ENCODE measurements at places on chromosomes 13 and 19.

- DNase-seq: no peak
Measured at GRCh38 chr13:33125821-33126570, 109.8 kb downstream of the KL start.

- DNase-seq: no peak
Measured at GRCh38 chr13:29567411-29567810, 28.1 kb downstream of the SLC7A1 start.

DNA sequence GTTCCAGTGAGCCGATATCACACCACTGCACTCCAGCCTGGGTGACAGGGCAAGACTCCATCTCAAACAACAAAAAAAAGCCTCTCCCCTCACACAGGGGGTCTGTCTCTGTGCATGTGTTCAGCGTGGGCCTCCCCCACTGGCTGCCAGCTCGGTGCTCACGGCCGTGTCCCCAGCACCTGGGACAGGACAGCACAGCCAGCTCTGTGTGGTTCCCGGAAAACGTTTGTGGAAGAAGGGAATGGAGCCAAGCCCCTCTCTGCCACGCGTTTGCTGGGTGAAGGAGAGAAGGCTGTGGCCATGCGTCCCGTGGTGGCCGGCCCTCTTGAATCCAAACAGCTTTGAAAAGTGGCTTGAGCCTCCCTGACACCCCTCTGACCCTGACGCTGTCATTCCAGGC lies 32.3 kb downstream of the DPF1 start:
- no peak for DNase-seq

DNA sequence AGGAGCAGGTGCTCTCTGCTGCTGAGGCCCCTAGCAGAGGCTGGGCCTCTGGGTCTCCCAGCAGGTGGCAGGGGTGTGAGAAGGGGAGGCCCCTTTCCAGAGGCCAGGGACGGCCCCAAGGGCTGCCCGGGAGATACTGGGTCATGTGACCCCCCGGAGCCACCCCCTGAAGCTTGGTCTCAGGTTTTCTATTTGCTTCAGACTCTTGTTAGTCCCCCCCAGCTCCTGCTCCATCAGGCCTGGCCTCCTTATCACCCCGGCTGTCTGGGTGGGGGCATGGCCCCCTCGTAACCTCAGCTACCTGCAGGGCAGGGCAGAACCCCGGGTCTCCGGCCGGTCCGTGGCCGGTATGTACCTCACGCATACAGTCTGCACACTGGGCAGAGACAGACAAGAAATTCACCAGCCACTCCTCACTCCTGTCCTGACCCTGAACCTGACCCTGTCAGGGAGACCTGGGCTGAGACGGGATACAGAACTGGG lies 13.2 kb upstream of the TCF3 start:
- DNase-seq: no peak

DNA sequence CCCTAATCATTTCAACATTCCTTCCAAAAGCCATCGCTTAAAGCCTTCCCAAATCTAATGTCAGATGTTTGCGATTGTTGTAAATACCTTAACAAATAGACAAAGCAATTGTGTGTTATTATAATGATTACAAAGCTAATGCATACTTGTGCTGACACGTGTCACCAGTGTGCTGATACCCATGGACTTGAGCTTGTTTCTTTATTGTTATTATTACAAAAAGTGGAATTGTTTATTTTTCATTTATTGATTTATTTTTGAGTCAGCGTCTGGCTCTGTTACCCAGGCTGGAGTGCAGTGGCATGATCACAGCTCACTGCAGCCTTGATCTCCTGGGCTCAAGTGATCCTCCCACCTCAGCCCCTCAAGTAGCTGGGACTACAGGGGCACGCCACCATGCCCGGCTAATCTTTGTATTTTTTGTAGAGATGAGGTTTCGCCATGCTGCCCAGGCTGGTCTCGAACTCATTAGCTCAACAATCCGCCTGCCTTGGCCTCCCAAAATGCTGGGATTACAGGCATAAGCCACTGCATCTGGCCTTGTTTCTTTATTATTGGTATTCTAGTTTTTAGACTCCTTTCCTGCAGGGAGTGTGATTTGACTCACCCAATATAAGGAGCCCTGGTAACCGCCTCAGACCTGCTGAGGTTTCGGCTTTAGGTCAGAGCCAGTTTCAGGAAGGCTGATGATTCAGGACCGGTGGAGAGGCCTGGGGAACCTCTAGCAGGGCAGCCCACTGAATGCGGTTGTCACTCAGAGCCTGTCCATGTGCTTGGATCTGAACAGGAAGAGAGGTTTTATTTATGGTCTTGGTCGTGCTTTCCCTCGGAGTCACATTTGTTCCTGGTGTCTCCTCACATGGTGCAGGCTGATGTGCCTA lies 2.1 kb upstream of the FBXO17 start:
- no peak for DNase-seq

GRCh38 chr13:99416411-99417121 lies 84.7 kb upstream of the TM9SF2 start:
- no peak for DNase-seq

DNA sequence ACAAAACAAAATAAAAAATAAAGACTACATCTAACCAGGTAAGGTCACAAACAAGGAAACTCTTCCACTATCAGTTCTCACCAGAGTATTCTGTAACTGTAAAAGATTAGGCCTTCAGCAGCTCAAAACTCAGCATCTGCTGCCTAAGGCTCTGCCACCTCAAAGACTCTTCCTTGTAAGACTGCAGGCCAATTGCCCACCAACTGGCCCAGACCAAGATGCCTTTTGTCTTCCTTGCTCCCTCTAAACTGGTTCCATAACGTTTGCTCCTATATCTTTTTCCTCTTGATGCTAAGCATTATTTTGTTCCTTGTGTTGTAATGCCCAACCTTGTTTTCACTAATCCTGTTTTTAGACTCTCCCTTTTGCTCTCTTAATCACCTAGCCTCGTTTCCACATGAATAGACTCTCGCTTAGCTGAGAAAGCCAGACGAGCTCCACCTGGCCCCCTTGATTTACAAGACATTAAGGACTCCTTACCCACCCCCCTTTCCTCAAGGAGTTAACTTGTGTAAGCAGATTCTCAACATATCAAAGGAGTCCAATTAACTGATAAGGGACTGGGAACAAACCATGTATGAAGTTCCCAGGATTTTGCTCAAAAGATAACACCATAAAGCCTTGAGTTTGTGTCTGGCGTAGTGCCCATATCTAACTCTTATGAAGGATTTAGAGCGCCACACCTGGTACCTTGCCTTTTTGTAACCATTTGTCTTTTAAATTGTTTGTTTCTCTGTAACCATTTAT lies 1.5 kb downstream of the ZNF814 start:
- no peak for DNase-seq

DNA sequence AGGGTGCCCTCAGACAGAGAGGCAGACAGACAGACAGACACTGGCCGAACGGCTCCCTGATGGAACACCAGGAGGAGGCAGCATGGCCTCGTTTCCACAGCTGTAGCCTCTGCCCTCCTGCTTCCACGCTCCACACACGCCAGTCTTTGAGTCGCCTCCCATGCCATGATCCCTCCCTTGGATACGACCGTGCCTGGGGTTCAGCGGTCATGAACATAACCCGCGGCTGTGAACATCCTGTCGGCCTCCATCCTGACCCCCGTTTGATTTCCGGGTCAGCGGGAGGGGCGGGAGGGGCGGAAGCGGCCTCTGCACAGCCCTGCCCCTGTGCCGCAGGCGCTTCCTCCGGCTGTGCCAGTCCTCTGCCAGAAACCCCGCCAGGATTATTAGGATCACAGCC lies 23.4 kb downstream of the GP6 start:
- peak; percentile 19 for DNase-seq

DNA sequence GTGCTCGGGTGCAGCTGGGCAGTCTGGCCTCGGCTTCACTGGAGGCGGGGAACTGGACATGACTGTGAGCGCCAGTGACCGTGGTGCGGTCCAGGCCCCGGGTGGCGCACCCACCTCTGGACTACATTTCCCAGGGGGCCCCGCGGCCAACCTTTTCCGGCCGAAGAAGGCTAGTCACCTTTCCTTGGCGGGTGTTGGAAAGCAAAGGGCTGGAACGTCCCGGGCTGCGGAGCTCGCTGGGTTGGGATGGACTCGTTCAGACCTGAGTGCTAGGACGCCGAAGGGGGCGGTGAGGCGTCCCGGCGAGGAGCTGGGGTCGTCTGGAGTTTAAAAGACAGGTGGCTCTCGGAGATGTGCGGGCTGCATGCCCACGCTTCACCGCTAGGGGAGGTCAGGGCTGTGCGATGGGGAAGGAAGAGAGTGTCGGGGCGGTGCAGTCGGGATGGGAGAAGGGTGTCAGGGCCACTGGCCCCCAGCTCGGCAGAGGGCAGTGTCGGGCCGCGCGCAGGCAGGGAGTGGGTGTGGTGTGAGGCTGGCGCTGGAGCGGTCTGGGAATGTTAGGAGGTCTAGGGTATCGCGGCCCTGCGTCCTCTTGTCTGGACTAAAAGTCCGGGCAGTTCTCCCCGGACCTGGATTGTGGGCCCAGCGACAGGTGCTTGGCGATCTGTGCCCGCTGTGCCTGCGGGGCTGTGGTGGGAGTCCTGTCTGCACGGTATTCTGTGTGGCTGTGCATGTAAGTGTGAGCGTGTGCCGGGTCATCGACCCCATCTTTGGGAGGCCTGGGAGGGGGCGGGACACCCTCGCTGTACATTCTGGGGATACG lies 57.1 kb downstream of the ZNF568 start:
- DNase-seq: peak; percentile 79

- DNase-seq: no peak
Measured at GRCh38 chr13:54124700-54125099, 1096.1 kb downstream of the OLFM4 start.

- no peak for DNase-seq
Measured at GRCh38 chr13:112796190-112796915, 106.5 kb downstream of the ATP11A start.

DNA sequence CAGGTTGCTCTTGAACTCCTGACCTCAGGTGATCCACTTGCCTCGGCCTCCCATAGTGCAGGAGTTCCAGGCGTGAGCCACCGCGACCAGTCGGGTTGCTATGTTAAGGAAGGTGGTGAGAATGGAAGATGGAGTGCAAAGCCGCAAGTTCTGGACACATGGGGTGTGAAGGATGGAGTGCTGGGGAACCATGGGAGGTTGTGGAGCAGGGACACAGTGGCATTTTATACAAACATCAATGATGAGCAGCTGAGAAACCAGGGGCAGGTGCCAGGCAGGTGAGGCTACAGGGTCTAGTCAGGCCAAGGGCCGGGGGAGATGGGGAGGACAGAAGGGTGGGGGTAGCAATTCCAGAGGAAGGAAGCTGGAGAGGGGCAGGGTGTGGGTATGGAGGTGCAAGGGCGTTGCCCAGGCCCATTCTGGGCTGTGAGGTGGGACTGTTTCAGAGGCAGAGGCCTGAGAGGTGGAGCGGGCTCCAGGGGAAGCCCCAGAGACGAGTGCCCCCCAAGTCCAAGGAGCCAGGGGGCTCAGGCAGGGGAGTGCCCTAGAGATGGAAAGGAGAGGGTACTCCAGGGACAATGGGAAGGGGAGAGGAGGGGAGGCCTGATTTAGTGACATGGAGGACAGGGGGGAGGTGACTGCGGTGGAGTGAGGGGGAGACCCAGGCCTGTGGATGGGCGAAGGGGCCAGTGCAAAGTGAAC lies 1.9 kb upstream of the RAX2 start:
- no peak for DNase-seq

GRCh38 chr13:35785576-35786303 lies 309.3 kb upstream of the MAB21L1 start:
- DNase-seq: no peak

DNA sequence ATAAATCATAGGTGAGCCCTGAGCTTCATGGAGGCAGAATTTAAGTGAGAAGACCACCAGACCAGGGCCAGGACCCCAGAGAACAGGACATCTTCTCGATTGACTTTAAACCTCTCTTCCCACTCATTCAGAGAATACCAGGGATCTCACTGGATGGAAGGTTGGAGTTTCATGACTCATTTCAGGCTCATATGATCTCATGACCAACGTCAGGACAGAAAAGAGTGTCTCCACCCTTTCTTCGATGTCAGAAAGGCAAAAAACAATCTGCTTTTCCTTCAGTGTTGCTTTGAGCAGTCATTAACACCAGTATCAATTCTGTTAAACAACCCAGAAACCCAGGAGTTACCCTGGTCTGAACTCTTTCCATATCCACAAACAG lies 361.0 kb downstream of the KLF12 start:
- no peak for DNase-seq

- peak; percentile 31 for DNase-seq
Measured at GRCh38 chr19:46824890-46825730, 25.5 kb downstream of the AP2S1 start.

GRCh38 chr13:45042539-45042938 lies 53.2 kb downstream of the GPALPP1 start:
- no peak for DNase-seq

- DNase-seq: no peak
Measured at GRCh38 chr13:26873386-26873698, 112.8 kb upstream of the GPR12 start.

DNA sequence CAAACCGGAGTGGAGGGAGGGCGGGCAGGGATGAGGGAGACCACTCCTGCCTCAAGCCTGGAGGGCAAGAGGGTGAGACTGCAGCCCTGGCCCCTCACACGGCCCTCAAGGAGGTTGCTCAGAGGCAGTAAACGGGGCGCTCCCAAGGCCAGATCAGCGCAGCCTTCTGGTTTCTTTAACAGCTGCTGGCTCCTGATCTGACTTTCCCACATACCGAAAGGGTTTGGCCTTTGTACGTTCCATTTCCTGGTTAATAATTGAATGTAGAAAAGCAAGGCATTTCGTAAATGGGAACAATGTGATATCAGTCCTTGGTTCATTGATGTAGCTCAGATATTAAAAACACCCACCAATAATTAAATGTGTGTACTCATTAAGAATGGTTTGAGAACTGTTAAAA lies 71.5 kb downstream of the GGACT start:
- no peak for DNase-seq

DNA sequence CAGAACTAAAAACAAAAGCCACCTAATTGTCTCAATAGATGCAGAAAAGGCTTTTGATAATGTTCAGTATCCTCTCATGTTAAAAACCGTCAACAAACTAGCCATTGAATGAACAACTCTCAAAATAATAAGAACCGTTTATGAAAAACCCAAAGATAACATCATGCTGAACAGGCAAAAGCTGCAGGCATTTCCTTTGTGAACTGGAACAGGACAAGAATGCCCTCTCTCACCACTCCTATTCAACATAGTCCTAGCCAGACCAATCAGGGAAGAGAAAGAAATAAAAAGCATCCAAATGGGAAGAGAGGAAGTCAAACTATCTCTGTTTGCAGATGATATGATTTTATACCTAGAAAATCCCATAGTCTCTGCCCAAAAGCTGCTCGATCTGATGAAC lies 179.6 kb upstream of the EDNRB start:
- DNase-seq: no peak

- no peak for DNase-seq
Measured at GRCh38 chr19:30712431-30713337, 340.5 kb downstream of the ZNF536 start.
